Dermis blood vessel endothelial cell (primary cell): ENCODE measurements at places on chromosomes 1 and 21. TPM values are rescaled to one million over a fixed set of nuclear protein-coding genes. Genes with fewer than 3 reads are reported as not detected.

DNA sequence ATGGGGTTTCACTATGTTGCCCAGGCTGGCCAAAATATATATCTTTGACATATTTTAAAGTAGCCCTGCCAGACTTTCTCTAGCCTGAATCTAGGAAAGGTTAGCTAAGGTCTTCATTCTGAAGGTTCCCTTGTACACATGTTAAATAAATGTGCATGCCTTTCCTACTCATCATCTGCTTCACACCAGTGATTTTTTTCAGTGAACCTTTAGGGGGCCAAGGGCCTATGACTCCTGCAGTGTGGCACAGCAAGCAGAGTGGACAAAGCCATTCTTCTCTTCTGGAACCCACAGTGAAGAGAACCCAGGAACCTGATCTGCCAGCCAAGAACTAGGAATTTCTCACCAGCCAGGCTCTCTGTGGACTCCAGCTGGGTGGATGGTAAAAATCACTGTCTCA is 22.9 kb downstream of the CBR1 start:
- DNase-seq: no peak

- no peak for DNase-seq
These were observed 29.4 kb upstream of the TSPEAR start for GRCh38 chr21:44740742-44741141.

DNA sequence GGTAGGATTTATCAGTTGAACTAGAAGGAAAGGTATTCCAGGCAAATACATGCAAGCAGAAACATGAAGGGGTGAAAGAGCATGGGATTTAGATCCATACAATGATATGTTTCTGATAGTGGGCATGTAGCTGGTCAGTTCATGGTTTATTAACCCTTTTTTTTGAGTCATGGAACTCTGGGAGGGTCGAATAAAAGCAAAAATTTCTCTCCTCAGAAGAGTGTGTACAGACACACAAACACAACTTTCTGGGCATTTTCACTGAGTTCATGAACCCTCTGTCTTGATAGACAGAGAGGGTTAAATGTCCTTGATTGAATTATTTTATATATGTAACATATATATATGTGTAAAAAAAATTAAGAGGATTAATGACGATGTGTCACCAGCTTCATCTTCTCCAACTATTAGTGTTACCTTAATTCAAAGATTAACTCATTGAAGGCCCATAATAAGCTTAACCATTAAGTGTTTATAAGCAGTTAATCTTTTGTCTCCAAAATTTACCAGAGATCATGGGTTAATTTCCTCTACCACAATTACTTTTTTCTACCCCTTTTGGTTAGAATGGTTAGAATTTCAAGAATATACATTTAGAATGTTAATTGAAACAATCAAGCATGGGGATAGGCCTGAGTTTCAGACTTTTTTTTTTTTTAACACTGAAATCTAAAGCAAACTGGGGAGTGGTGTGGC is 4.6 kb downstream of the JUN start:
- DNase-seq: peak; percentile 34

GRCh38 chr1:21855257-21856096 is 43.4 kb downstream of the LDLRAD2 start:
- no peak for DNase-seq

DNA sequence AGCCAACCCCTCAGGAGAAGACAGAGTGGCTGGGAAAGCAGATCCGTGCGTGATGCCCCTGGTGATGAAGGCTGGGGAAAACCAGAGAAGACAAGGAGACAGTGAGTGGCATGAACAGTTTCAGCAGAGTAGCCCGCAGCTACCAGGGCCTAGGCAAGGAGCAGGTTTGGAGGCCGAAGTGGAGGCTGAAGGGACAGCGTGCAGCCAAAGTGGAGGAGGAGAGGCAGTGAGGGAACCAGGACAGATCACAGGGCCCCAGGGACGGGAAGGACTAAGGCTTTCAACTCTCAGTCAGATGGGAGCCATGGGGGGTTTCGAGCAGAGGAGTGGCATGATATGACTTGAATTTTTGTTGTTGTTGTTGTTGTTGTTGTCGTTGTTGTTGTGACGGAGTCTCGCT is 59.9 kb upstream of the SELENON start:
- DNase-seq: no peak

DNA sequence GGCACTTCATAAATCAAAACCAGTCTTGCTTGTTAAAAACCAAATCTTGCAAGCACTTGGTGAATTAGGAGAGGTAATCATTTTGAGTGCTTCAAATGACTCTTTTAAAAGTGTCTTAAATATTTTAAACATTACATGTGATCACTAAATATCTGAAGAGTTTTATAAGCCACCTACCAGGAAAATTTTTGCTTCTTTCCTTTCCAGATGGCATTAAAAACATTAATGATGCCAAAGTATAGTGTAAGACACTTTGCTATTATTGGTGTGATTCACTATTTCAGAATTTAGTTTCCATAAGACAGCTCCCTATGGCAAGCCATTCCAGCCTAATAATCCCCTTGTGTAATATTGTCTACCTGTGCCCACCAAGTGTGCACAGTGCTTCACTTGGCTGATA is 548.8 kb upstream of the ADAMTS5 start:
- no peak for DNase-seq

DNA sequence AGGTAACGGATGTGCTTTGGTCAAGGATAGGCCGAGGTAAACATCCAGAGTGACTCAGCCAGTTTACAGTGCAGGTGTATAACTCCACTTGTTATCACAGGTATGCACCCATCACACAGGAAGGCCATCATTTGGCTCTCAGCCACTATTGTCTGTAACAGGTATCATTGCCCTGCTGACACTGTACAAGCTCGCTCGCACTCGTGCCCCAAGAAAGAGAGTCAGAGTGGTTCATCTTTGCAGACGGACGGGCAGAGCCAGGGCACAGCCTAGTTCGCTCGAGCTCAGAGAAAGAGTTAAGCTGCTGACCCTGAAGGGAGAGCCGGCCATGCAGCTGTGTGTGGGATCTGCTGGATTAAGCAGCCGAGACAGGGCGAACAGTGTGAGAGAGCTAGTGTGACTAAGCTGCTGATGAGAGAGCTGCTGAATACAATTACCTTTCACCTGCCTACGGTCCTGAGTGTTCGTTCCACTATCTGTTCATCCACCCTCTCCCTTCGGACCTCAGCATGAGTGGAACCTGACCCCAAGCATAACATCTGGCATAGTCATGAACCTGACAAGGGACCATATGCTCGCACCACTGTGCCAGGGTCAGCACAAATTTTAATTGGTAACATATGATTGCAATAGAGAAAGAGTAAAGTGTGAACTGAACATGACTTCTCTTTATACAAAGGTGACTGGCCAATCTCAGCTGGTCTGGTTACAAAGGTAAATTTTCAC is 27.0 kb upstream of the LYPD8 start:
- DNase-seq: no peak

DNA sequence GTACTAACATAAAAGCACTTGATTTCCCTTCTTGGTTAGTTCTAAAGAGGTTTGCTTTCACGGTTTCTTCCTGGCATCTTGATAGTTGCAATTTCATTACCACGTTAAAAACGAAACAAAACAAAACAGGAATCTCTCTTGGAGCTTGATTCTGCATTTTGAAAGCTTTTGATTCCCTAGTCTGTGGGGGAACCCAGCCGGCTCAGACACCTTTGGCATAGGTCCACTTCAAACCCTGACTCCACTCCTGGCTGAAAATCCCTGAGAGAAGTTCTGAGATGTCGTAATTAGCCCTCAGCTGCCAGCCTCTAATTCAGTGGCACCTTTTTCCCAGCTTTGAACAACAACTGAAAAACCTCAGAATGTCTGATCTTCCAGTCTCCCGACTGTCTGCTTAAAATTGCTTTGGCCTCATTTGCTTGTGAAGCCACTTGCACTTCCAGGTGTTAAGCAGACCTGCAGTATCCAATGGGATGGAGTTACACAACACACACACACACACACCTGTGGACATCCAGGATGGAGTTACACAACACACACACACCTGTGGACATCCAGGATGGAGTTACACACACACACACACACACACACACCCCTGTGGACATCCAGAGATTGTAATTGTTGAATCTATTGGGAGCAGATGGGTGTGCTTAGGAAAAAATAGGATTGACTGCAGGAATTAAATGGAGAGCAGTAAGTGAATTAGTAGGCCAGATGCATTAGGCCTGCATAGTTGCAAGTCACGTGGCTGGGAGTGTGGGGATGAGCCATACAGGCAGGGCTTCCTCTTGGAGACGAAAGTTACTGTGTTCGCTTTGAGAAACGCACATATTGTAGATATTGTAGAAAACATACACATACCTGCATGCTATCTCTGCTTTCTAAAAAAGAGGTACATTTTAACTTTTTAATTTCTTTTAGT is 285.6 kb upstream of the FMN2 start:
- DNase-seq: no peak

The LEFTY2 gene
- under 0.01 TPM in 1 of 2 replicates, not detected in the other for total RNA-seq

GRCh38 chr21:42067531-42068255 is 3.4 kb upstream of the UMODL1 start:
- DNase-seq: no peak

- DNase-seq: peak; percentile 86
These were observed 57.3 kb downstream of the PSMG1 start for GRCh38 chr21:39125752-39126485.
